ENCODE measurements at places on chromosomes 16 and 17.

GRCh38 chr17:43020030-43020621 is 2.1 kb downstream of the VAT1 start:
- DNase-seq, result no peak

GRCh38 chr16:78179666-78180065 is 80.2 kb downstream of the WWOX start:
- no peak for DNase-seq

GRCh38 chr17:71080937-71081336 is 911.6 kb downstream of the KCNJ2 start:
- DNase-seq, result no peak

GRCh38 chr17:75683583-75683982 is 16.4 kb downstream of the SAP30BP start:
- peak; percentile 25 for DNase-seq

DNA sequence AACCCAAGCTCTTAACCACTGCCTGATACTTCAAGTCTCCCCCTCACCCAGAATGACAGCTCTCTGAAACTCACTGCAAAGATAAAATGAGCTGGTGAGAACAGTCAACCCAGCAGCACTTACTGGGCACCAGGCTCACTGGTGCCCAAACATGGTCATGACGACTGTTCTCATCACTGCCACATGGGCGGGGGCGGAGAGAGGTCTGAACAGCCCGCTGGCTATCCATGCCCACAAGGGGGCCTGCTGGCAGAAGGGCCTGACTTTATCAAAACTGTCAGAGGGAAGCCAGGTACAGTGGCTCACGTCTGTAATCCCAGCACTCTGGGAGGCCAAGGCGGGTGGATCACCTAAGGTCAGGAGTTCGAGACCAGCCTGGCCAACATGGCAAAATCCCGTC is 4.0 kb downstream of the MYBBP1A start:
- no peak for DNase-seq
